ENCODE measurements at places on chromosomes 12 and 14.

DNA sequence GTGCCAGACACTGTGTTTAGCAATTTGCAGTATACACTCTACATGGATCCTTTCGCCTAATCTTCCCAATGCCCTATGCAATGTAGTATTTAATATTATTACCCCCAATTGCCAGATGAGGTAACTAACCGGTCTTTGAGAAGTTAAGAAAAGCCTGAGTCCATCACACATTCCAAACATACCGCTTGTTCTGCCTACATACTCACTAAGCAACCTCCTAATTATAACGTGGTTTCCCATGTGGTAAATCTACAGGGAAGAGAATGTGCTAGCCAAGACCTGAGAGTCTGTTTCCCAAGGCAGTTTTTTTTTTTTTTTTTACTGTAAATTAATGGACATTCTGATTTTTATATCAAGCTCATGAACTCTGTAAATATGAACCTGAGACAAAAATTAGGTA, 37.2 kb downstream of the ATP2B1 start:
- peak; percentile 19 for DNase-seq

DNA sequence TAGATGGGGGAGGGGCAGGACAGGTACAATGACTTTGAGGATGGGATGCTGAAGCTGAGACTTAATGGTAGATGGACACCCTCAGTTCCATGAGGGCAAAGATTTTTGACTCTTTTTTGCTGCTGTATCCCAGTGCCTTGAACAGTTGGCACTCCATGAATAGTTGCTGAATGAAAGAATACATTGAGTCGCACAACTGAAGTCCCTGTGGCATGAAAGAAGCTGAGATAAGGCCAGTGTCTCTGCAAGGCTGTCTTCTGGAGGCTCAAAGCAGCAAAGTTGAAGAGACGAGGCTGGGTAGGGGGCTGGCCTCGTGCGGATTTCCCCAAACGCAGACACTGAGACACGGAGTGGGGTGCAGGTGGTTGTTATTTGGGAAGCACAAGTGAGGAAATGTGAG, 179.3 kb downstream of the ADCK1 start:
- no peak for DNase-seq

- DNase-seq, result no peak
Observed at GRCh38 chr12:23703051-23703450, 246.4 kb downstream of the SOX5 start.

DNA sequence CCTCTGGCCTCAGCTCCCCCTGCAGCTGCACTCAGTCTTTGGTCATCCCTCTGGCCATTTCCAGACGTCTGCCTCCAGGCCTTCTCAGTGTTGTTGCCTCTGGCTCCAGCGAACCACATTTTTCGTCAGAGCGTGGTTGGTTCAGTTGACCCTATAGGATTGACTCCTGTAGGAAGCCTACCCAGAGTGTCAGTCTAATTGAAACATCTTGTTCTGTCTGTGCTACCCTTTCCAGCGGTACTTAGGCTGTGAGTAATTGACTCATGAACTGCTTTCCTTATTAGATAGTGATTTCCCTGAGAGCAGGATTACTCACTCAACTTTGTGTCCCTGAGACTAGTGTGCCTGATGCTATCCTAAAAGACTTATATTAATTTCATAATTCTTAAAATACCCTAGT, 373.2 kb downstream of the ATP23 start:
- no peak for DNase-seq

GRCh38 chr14:100765991-100766390, 39.3 kb downstream of the DLK1 start:
- no peak for DNase-seq

- DNase-seq, result no peak
Observed at GRCh38 chr12:63913929-63914328, 69.4 kb downstream of the SRGAP1 start.

GRCh38 chr12:2698566-2698965, 96.2 kb upstream of the FKBP4 start:
- no peak for DNase-seq

DNA sequence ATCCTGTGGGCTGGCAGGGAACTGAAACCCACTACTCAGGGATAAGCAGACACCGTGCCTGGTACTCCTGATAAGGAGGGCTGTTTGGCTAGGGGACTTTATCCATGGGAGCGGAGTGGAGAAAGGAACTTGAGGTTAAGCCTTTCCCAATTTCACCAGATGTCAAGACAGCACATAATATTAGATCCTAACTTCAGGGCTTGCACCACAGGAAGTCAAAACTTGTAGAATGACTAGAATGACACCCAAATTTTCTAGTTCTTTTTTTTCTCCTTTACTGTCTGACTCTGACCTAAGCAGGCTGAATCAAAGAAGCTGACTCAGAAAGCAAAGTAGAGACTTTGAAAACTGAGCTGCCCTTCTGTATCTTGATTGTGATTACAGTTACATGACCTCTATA, 7.1 kb upstream of the CGRRF1 start:
- peak; percentile 28 for DNase-seq

Data from KBM-7 (cell line).